ENCODE measurements at places on chromosomes 6 and 20. TPM values are rescaled to one million over a fixed set of nuclear protein-coding genes. Genes with fewer than 3 reads are reported as not detected.

Gene TRIM10
- not detected for total RNA-seq

Gene STK4
- total RNA-seq: 267 TPM

Gene CD24
- 0.42 TPM for total RNA-seq

DNA sequence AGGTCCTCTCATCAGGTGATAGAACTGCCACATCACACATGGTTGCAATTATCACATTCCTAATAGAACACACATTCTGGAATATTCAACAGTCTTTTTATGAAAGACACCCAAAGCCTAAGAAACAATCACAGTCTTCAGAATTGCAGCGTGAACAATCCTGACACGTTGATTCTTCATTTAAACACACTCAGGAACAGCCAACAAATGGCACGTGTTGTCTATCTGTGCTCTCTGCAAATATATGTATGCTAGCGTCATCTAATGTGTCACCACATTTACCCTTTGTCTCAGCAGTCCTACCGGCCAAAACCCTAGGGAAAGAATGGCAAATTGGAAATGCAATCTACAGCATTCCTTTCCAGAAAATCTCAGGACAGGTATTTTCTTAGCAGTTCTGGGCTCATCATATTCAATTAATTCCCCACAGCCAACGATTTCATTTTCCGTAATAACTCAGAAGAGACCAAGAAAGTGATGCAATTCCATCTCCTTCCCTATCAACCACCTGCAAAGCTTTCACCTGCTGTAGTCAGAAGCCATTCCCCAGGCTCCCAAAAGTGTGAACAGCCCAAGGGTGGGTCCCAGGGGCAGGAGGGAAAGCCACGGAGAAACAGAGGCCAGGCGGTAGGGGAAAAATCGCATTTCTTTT, 280.3 kb upstream of the JARID2 start:
- no peak overlapping the region for H3K4me3 ChIP-seq
- no peak for DNase-seq
- H3K27me3 ChIP-seq: no peaks in the 10 kb centered on the region
- H3K27ac ChIP-seq: no peak overlapping the region

DNA sequence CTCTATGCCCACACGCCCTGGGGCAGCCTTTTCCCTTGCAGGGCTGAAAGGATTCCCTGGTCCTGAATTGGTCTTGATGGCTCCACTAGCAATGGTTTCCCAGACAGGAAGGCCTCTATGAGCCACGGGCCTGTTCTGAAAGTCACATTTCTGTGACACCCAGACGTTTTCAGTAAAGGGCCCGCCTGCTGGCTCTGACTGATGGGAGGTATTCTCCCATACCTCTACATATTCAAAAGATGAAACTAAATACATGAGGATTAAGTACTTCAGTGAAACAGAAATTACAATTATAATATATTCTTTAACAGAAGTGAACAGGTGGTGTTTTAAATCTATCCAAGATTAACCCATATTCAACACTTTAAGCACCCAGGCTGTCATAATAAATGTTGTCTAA, 629.8 kb downstream of the CDH26 start:
- no peaks in the 10 kb centered on the region for H3K27me3 ChIP-seq
- no peaks in the 10 kb centered on the region for H3K4me1 ChIP-seq
- H3K27ac ChIP-seq: no peak overlapping the region
- no peaks in the 10 kb centered on the region for H3K36me3 ChIP-seq
- H3K4me3 ChIP-seq: no peak overlapping the region
- DNase-seq: no peak

DNA sequence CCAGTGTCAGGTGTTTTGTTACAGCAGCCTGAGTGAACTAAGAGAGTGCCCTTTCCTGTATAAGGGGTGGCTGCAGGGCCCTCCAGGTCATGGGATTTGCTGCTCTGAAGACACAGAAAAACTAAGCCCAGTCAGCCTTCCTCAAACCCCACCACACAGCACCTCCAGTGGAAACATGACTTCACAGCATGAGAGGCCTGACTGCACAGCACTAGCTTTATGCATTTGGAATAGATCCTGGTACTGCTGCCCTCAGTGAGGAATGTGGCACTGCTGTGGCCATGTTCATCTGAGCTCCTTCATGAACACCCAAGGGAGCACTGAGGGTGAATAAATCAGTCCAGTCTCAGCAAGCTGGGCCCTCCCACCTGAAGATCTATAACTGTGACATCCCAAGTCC, 296.1 kb upstream of the FOXQ1 start:
- no peaks in the 10 kb centered on the region for H3K36me3 ChIP-seq
- H3K4me3 ChIP-seq: no peak overlapping the region
- no peaks in the 10 kb centered on the region for H3K4me1 ChIP-seq
- H3K27ac ChIP-seq: no peak overlapping the region

- no peak overlapping the region for H3K27ac ChIP-seq
- H3K4me1 ChIP-seq: no peaks in the 10 kb centered on the region
- no peak for DNase-seq
- no peaks in the 10 kb centered on the region for H3K36me3 ChIP-seq
These were observed 3.2 kb upstream of the ANKRD60 start for GRCh38 chr20:58231683-58232082.

DNA sequence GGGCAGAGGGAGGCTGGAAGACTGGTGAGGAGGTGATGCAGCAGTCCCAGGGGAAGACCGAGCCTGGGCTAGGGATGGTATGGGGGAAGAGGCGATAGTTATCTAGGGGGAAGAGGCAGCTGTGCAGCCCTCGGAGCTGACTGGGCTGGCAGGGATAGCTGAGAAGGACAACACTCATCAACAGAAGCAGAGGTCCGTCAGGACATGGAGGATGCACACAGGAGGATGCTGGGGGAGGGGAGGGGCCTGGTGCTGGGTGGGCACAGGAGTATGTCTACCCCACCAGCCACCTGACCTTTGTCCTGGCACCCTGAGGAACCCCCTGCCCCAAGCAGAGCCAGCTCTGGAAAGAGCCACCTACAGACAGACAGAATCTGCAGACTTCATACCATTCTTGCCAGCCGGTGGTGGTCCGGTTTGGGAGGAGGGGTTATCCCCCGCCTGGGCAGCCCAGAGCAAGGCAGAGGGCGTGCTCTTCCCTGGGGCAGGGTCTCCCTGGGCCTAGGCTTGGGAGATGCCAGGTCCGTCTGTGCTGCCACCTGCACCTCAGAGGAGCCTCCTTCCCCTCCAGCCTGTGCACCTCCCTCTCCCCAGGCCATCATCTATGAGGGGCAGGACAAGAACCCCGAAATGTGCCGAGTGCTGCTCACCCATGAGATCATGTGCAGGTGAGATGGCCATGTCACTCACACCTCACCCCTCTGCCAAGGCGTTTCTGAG, 14.9 kb downstream of the EBF4 start:
- no peaks in the 10 kb centered on the region for H3K27me3 ChIP-seq
- H3K4me3 ChIP-seq: no peak overlapping the region
- H3K27ac ChIP-seq: no peak overlapping the region

DNA sequence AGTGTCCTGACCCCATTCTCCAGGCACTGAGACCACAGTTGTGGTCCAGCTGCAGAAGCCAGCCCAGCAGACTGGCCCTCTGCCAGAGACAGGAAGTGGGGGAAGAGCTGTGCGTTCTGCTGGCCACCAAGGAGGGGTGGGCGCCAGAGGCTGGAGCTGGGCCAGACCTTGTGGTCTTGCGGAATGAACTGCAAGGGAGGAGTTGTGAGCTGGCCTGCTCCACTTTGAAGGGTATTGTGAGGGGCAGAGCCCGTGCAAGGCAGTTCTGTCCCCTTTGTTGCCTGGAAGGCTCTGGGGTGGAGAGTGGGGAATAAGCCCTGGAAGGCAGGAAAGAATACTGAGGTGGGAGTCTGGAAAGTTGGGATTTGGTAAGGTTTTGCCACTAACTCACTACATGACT, 3.6 kb upstream of the MDFI start:
- no peak overlapping the region for H3K4me3 ChIP-seq
- H3K4me1 ChIP-seq: peaks cover 10% of the 10 kb centered on the region
- no peak for DNase-seq
- H3K27me3 ChIP-seq: no peaks in the 10 kb centered on the region
- H3K36me3 ChIP-seq: no peaks in the 10 kb centered on the region

- H3K27me3 ChIP-seq: no peaks in the 10 kb centered on the region
- no peaks in the 10 kb centered on the region for H3K4me1 ChIP-seq
- no peak overlapping the region for H3K4me3 ChIP-seq
- no peaks in the 10 kb centered on the region for H3K36me3 ChIP-seq
- no peak overlapping the region for H3K27ac ChIP-seq
These were observed 622.2 kb upstream of the MANEA start for GRCh38 chr6:94955156-94955555.

- H3K27me3 ChIP-seq: no peaks in the 10 kb centered on the region
- H3K27ac ChIP-seq: no peak overlapping the region
- no peak overlapping the region for H3K4me3 ChIP-seq
These were observed 17.1 kb upstream of the MMP9 start for GRCh38 chr20:45991616-45992015.

DNA sequence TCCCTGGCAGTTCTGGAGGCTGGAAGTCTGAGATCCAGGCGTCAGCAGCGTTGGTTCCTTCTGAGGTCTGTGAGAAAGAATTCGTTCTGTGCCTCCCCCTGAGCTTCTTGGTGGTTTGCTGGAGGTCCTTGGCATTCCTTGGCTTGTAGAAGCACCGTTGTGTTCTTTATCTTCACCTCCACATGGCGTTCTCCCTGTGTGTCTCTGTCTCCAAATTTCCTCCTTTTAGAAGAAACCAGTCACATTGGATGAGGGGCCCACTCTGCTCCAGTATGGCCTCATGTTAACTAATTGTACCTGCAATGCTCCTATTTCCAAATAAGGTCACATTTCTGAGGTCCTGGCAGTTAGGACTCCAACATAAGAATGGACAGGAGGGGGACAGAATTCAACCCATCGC, 73.0 kb upstream of the BACH2 start:
- H3K4me3 ChIP-seq: no peak overlapping the region
- no peak for DNase-seq
- no peaks in the 10 kb centered on the region for H3K27me3 ChIP-seq
- H3K4me1 ChIP-seq: no peaks in the 10 kb centered on the region
- no peaks in the 10 kb centered on the region for H3K36me3 ChIP-seq
- no peak overlapping the region for H3K27ac ChIP-seq

DNA sequence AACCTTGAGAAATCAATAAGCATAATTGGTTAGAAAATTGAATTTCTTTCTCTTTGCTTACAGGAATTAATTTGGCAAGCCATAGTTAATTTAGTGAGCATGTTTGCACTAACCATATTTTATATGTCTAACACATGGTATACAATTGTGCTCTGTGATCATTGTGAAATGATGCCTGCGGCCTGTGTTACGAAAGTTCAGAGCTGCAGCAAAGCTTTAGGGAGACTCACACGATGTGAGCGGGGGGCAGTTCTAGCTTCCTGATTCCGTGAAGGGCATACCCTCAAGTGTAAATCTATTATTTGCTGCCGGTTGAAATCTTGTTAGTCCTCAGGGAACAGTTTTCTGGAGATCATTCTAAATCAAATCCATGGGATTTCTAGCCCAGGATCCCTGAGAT, 25.5 kb upstream of the ADTRP start:
- no peak overlapping the region for H3K27ac ChIP-seq
- no peak for DNase-seq
- no peaks in the 10 kb centered on the region for H3K36me3 ChIP-seq
- H3K27me3 ChIP-seq: no peaks in the 10 kb centered on the region
- no peak overlapping the region for H3K4me3 ChIP-seq

DNA sequence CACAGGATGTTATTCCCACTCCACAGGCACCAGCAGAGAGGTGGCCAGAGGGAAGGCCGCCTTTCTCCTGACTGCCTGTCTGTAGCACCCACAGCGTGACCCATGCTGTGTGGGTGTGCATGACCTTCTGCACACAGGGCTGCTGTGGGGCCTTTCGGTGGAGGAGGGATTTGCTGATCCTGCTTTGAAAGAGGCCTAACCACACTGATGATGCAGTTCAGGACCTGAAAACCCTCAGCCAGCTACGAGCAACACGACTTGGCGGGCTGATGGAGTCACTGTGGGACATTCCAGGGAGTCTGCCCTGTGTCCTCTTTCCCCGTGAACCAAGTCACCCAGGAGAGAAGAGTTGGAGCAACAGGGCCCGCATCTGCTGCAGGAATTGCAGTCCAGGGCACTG, 49.1 kb downstream of the SYTL3 start:
- no peak overlapping the region for H3K27ac ChIP-seq
- no peak for DNase-seq
- H3K4me3 ChIP-seq: no peak overlapping the region
- H3K27me3 ChIP-seq: no peaks in the 10 kb centered on the region
- H3K36me3 ChIP-seq: no peaks in the 10 kb centered on the region

- H3K36me3 ChIP-seq: no peaks in the 10 kb centered on the region
- no peaks in the 10 kb centered on the region for H3K27me3 ChIP-seq
- no peak overlapping the region for H3K27ac ChIP-seq
- no peak overlapping the region for H3K4me3 ChIP-seq
These were observed 7.8 kb downstream of the E2F3 start for GRCh38 chr6:20409427-20409971.

GRCh38 chr6:12442455-12442854, 152.3 kb downstream of the EDN1 start:
- H3K27ac ChIP-seq: no peak overlapping the region
- DNase-seq: no peak
- no peaks in the 10 kb centered on the region for H3K36me3 ChIP-seq
- H3K4me3 ChIP-seq: no peak overlapping the region
- no peaks in the 10 kb centered on the region for H3K27me3 ChIP-seq
- no peaks in the 10 kb centered on the region for H3K4me1 ChIP-seq

DNA sequence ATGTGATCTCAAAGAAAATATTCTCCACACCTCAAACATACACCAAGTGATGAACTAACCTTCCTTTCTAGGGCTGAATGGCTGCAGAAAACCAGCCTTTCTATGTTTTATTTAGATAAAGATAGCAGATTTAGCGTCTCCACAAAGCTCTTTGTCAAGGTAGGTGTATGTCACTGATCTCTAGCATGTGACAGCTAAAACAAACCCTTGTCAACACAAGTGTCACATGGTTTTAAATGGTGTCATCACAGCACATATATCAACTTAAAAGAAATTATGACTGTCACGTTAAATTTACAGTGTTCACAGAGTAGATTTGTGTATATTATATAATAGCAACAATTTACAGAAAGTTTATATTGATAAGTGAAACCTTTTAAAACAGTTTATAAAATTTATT, 58.3 kb downstream of the TENT5A start:
- no peaks in the 10 kb centered on the region for H3K36me3 ChIP-seq
- H3K4me1 ChIP-seq: no peaks in the 10 kb centered on the region
- H3K27me3 ChIP-seq: no peaks in the 10 kb centered on the region
- DNase-seq: no peak
- H3K27ac ChIP-seq: no peak overlapping the region

DNA sequence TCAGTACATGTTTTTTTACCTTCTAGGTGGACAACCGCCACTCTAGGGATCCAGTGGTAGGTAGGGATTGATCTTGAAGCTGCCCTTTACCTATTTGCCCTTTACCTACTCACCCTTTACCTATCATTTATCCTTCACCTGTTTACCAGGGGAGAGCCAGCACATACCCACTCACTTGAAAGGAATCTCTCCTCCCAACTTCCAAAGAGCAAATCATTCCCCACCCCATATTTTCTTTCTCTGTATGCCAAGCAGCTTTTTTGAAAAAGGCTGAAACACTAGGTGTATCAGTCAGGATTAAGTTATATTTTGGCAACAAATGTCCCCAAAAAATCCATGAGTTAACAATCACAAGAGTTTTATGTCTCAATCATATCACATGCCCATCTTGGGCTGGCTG, 10.5 kb upstream of the EPM2A start:
- H3K4me3 ChIP-seq: no peak overlapping the region
- H3K36me3 ChIP-seq: no peaks in the 10 kb centered on the region
- no peak for DNase-seq
- no peaks in the 10 kb centered on the region for H3K4me1 ChIP-seq
- no peaks in the 10 kb centered on the region for H3K27me3 ChIP-seq
- no peak overlapping the region for H3K27ac ChIP-seq

All from naive thymus-derived CD4-positive, alpha-beta T cell (primary cell).